ENCODE measurements at places on chromosomes 4 and X. TPM values are rescaled to one million over a fixed set of nuclear protein-coding genes. Genes with fewer than 3 reads are reported as not detected.

Gene AMTN
- not detected for total RNA-seq

Gene RAB33B
- 10.9 TPM for total RNA-seq

Gene MAML3
- 21.2 TPM for total RNA-seq

Gene GC
- total RNA-seq: not detected

Gene SLC25A6
- 293 TPM for total RNA-seq

Gene IL9R
- total RNA-seq: 0.31 TPM

Gene POF1B
- total RNA-seq: 0.31 TPM

DNA sequence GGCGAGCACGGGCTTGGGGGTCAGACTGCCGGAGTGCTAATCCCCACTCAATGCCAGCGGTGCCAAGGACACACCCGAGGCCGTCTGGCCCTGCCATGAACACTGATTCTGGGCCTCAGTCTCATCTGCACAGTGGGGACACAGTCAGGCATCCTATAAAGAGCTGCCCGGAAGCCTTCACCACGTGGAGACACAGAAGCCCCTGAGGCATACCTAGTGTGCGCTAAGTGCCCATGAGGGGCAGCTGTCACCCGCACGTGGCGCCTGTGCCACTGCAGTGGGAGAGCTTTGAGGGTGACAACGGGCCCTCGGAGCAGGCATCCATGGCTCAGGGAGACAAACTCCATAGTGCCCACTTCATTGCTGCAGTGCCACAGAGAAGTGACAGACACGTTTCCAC lies 86.3 kb downstream of the PHKA2 start:
- H3K4me1 ChIP-seq: no peaks in the 10 kb centered on the region
- no peak overlapping the region for H3K4me3 ChIP-seq
- no peak overlapping the region for H3K27ac ChIP-seq
- DNase-seq: no peak
- H3K27me3 ChIP-seq: no peaks in the 10 kb centered on the region

DNA sequence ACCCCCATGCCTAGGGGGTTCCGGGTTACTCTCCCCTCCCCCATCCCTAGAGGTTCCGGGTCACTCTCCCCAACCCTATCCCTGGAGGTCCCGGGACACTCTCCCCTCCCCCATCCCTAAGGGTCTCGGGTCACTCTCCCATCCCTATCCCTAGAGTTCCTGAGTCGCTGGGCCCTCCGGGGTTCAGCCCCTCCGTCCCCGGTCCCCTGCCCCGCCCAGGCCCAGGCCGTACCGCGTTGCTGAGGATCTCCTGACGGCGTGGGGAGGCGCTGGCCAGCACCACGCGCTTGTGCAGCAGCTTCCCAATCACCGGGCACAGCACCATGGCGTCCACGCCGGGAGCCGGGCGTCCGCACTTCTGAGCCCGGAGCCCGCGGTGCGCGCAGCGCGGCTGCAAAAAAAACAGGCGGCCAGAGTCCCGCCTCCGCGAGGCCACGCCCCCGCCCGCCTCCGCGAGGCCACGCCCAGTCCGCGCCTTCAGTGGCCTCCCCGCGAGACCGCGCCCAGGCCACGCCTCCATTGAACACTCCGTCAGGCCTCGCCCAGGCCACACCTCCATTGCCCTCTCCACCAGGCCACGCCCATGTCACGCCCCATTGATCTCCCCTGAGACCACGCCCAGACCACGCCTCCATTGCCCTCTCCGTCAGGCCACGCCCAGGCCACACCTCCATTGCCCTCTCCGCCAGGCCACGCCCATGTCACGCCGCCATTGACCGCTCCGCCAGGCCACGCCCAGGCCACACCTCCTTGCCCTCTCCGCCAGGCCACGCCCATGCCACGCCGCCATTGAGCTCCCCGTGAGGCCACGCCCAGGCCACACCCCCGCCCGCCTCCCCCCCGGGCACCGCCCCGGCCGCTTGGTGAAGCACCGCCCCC lies at the start of gene ASMTL:
ASMTL (minus strand) TSS at position 394 of the 879 bp plus-strand sequence; CDS start at position 325, 69 bp downstream.
- peak; percentile 100 for DNase-seq
- no peaks in the 10 kb centered on the region for H3K27me3 ChIP-seq
- peaks cover 16% of the 10 kb centered on the region for H3K4me1 ChIP-seq
- H3K27ac ChIP-seq: peak within 1 kb of the TSS; percentile 96

GRCh38 chr4:95465010-95465409 lies 83.8 kb downstream of the UNC5C start:
- H3K27me3 ChIP-seq: no peaks in the 10 kb centered on the region
- no peak overlapping the region for H3K4me3 ChIP-seq
- no peak overlapping the region for H3K27ac ChIP-seq
- no peak for DNase-seq
- no peaks in the 10 kb centered on the region for H3K4me1 ChIP-seq
- H3K36me3 ChIP-seq: no peaks in the 10 kb centered on the region

DNA sequence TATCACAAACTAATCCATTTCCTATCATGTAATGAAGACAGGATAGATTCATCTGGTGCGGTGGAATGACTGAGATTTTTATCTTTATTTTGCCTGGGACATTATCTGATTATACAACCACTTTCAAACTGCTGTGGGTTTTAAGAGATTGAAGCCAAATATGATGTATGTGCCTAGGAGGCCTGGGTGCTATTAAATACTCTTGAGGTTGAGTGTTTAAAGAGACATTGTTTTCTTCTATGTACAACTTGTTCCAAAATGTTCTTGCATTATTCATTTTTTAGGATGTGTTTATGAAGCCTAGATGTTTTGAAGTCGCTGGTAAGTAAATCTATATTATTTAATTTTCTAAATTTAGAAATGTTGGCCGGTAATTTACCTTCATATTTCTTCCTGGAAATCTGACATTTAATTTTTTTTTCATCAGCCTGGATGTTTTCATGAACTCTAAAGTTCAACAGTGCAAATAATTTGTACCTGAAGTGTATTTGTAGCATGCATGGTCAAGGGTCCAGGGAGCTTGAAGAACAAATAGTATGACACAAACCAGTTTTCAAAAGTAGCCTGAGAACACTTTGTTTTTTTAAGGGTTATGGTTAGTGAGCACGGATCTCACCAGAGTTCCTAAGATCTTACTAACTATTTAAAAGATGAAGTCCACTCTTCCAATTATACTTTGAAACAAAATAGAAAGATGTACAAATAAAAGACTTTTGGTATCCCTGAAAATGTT lies 72.8 kb upstream of the ATP8A1 start:
- H3K4me3 ChIP-seq: no peak overlapping the region
- no peaks in the 10 kb centered on the region for H3K36me3 ChIP-seq
- no peak for DNase-seq
- H3K4me1 ChIP-seq: no peaks in the 10 kb centered on the region
- H3K27ac ChIP-seq: no peak overlapping the region

- H3K4me1 ChIP-seq: no peaks in the 10 kb centered on the region
- no peak overlapping the region for H3K4me3 ChIP-seq
- H3K27me3 ChIP-seq: no peaks in the 10 kb centered on the region
- no peak for DNase-seq
- H3K27ac ChIP-seq: no peak overlapping the region
These were observed 19.7 kb upstream of the CXCL6 start for GRCh38 chr4:73816814-73817213.

DNA sequence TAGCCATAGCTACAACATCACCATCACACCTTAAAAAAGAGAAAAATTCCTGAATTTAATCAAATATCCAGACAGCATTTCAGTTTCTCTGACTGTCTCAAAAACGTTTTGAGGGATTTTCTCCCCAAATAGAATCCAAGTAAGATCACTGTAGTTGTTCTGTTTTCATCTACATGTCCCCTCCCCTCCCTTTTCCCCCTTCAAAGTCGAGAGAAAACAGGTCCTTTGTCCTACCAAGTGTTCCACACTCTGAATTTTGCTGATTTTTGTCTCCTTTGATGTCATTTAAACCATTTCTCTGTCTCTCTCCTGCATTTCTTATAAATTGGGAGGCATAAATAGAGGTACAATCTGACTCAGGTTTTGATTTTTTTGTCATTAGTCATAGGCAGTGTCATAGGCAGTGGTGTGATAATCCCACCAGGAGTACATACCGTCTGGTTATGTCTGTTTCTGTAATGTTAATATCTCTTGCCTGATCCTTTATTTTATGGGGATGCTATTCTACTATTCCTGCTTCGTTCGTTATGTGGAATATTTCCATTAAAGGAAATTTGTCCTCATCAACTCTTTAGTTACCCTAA lies 348.6 kb downstream of the PTTG2 start:
- H3K27me3 ChIP-seq: no peaks in the 10 kb centered on the region
- no peak overlapping the region for H3K4me3 ChIP-seq
- no peak for DNase-seq
- no peak overlapping the region for H3K27ac ChIP-seq

- no peak overlapping the region for H3K27ac ChIP-seq
- no peaks in the 10 kb centered on the region for H3K4me1 ChIP-seq
- no peak overlapping the region for H3K4me3 ChIP-seq
- no peak for DNase-seq
These were observed 494.6 kb upstream of the FAM241A start for GRCh38 chr4:111650674-111651086.

- no peaks in the 10 kb centered on the region for H3K36me3 ChIP-seq
- H3K4me3 ChIP-seq: no peak overlapping the region
- no peak overlapping the region for H3K27ac ChIP-seq
- no peak for DNase-seq
- H3K27me3 ChIP-seq: no peaks in the 10 kb centered on the region
- no peaks in the 10 kb centered on the region for H3K4me1 ChIP-seq
These were observed 71.2 kb downstream of the TRPC5 start for GRCh38 chrX:112011376-112011775.

DNA sequence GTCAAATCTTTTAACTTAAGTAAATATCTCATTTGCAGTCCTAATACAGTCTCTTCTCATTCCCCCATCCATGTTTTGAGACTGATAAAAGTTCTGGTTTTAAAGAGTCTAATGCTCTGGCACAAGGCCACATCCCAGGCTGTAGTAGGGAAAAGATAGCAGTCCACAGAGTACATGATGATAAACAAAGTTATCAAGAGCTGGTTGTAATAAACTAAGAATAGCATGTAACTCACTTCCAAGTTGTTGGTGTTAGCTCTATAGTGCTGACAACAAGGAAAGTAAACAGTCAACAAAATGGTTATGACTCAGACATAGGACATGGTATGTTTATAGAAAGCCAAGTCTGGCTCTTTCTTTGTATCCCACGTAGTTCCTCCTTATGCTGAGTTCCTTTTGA lies 21.8 kb upstream of the AREG start:
- no peak overlapping the region for H3K27ac ChIP-seq
- no peaks in the 10 kb centered on the region for H3K27me3 ChIP-seq
- H3K36me3 ChIP-seq: no peaks in the 10 kb centered on the region
- no peak overlapping the region for H3K4me3 ChIP-seq

- no peaks in the 10 kb centered on the region for H3K4me1 ChIP-seq
- H3K36me3 ChIP-seq: no peaks in the 10 kb centered on the region
- H3K27me3 ChIP-seq: no peaks in the 10 kb centered on the region
- H3K4me3 ChIP-seq: no peak overlapping the region
These were observed 44.9 kb upstream of the DDX3X start for GRCh38 chrX:41289095-41289494.

DNA sequence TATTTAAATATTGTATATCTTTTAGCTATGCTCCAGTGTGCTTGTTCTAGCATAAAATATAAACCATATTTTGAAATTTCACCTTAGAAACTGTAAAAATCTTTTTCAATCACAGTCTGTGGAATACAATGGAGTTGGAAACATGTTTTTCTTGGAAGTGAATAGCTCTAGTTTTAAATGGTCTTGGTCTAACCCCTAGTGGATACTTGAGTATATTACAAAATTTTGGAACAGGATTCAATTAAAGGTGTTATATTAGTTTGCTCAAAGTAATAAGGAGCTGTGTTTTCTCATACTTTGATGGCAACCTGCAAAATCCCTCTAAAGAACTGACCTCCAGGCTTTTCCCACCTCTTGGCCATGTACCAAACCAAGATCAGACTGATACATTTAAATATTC lies 48.2 kb downstream of the STK26 start:
- H3K27ac ChIP-seq: no peak overlapping the region
- H3K27me3 ChIP-seq: no peaks in the 10 kb centered on the region
- DNase-seq: no peak
- H3K4me1 ChIP-seq: no peaks in the 10 kb centered on the region
- no peak overlapping the region for H3K4me3 ChIP-seq

GRCh38 chrX:85309717-85310116 lies 65.9 kb downstream of the ZNF711 start:
- H3K4me3 ChIP-seq: no peak overlapping the region
- no peak for DNase-seq
- no peaks in the 10 kb centered on the region for H3K27me3 ChIP-seq
- no peaks in the 10 kb centered on the region for H3K4me1 ChIP-seq

- peak overlapping the region; percentile 19 for H3K27ac ChIP-seq
- no peak overlapping the region for H3K4me3 ChIP-seq
- peaks cover 3% of the 10 kb centered on the region for H3K4me1 ChIP-seq
- no peaks in the 10 kb centered on the region for H3K27me3 ChIP-seq
- peak; percentile 72 for DNase-seq
These were observed 35.3 kb upstream of the WAS start for GRCh38 chrX:48648336-48648751.

GRCh38 chr4:70747874-70748273 lies 26.1 kb downstream of the RUFY3 start:
- peaks cover 18% of the 10 kb centered on the region for H3K4me1 ChIP-seq
- H3K4me3 ChIP-seq: no peak overlapping the region
- no peak for DNase-seq
- no peak overlapping the region for H3K27ac ChIP-seq

- no peaks in the 10 kb centered on the region for H3K27me3 ChIP-seq
- no peak overlapping the region for H3K4me3 ChIP-seq
- no peaks in the 10 kb centered on the region for H3K36me3 ChIP-seq
- no peak overlapping the region for H3K27ac ChIP-seq
- DNase-seq: no peak
These were observed 972.5 kb downstream of the CCSER1 start for GRCh38 chr4:91099666-91100065.

GRCh38 chr4:113919611-113920010 lies 59.8 kb downstream of the ARSJ start:
- H3K4me1 ChIP-seq: no peaks in the 10 kb centered on the region
- no peaks in the 10 kb centered on the region for H3K36me3 ChIP-seq
- H3K4me3 ChIP-seq: no peak overlapping the region
- H3K27ac ChIP-seq: no peak overlapping the region

GRCh38 chr4:140020457-140021361 lies 133.3 kb downstream of the MAML3 start:
- H3K4me3 ChIP-seq: no peak overlapping the region
- DNase-seq: no peak
- H3K4me1 ChIP-seq: peaks cover 5% of the 10 kb centered on the region
- no peaks in the 10 kb centered on the region for H3K27me3 ChIP-seq
- H3K36me3 ChIP-seq: no peaks in the 10 kb centered on the region

- no peaks in the 10 kb centered on the region for H3K4me1 ChIP-seq
- no peak for DNase-seq
- no peak overlapping the region for H3K27ac ChIP-seq
- no peak overlapping the region for H3K4me3 ChIP-seq
- no peaks in the 10 kb centered on the region for H3K27me3 ChIP-seq
These were observed 98.5 kb upstream of the MAGEB16 start for GRCh38 chrX:35699642-35700041.

GRCh38 chrX:119105826-119106225 lies 21.8 kb downstream of the KIAA1210 start:
- H3K27ac ChIP-seq: no peak overlapping the region
- no peaks in the 10 kb centered on the region for H3K36me3 ChIP-seq

GRCh38 chr4:700587-701264 lies 4.9 kb upstream of the PCGF3 start:
- no peaks in the 10 kb centered on the region for H3K36me3 ChIP-seq
- no peak for DNase-seq
- no peak overlapping the region for H3K4me3 ChIP-seq
- H3K4me1 ChIP-seq: no peaks in the 10 kb centered on the region
- H3K27me3 ChIP-seq: no peaks in the 10 kb centered on the region
- no peak overlapping the region for H3K27ac ChIP-seq
